ENCODE measurements at places on chromosomes 6 and 20. TPM values are rescaled to one million over a fixed set of nuclear protein-coding genes. Genes with fewer than 3 reads are reported as not detected.

The DEF6 gene
- 125 TPM for total RNA-seq

The PKHD1 gene
- not detected for total RNA-seq

The RAD21L1 gene
- total RNA-seq, result not detected

The TFAP2C gene
- not detected for total RNA-seq

The ZFP57 gene
- total RNA-seq, result 2.7 TPM

The CFB gene
- 0.21 TPM for total RNA-seq

The MAP3K5 gene
- total RNA-seq, result 13.4 TPM

The C20orf141 gene
- not detected for total RNA-seq

The EPPIN gene
- not detected for total RNA-seq

The MCHR2 gene
- not detected for total RNA-seq

The CRISP3 gene
- total RNA-seq, result not detected

The GGTLC1 gene
- total RNA-seq, result not detected

The PSORS1C2 gene
- total RNA-seq, result not detected

The TUBB2B gene
- total RNA-seq, result 0.20 TPM

The BAG2 gene
- total RNA-seq, result 13.1 TPM

The MDFI gene
- total RNA-seq, result not detected

The CASP8AP2 gene
- 40.2 TPM for total RNA-seq

The LAMA4 gene
- total RNA-seq, result not detected

The SNAP91 gene
- not detected for total RNA-seq

The SCRT2 gene
- total RNA-seq, result not detected

The SLC22A2 gene
- not detected for total RNA-seq

The ZNF391 gene
- total RNA-seq, result 0.44 TPM

The ELOVL4 gene
- 2.1 TPM for total RNA-seq

The RBCK1 gene
- total RNA-seq, result 132 TPM

The TDRD6 gene
- not detected for total RNA-seq

The LY6G6D gene
- total RNA-seq, result not detected

The CSTF1 gene
- total RNA-seq, result 60.9 TPM

The TBP gene
- 27.8 TPM for total RNA-seq

The RGS19 gene
- 55.9 TPM for total RNA-seq

The RAET1L gene
- total RNA-seq, result not detected

The C6orf58 gene
- 0.16 TPM for total RNA-seq

The OR2H2 gene
- total RNA-seq, result not detected

The CLIC5 gene
- 1.3 TPM for total RNA-seq

The CST3 gene
- 0.61 TPM for total RNA-seq

The COL11A2 gene
- total RNA-seq, result 0.61 TPM

The RWDD2A gene
- 0.98 TPM for total RNA-seq

The SMLR1 gene
- total RNA-seq, result not detected

The SLC44A4 gene
- total RNA-seq, result 0.12 TPM

The SRSF3 gene
- total RNA-seq, result 546 TPM

The COMMD7 gene
- 43.0 TPM for total RNA-seq

The PCMTD2 gene
- total RNA-seq, result 32.2 TPM

All from activated T-helper 1 cell treated with anti-CD3 and anti-CD28 coated beads, Interleukin-12 subunit alpha, Interleukin-12 subunit beta, Interleukin-2, Interleukin-4 antibody, amounts not matched to agents 30 ng/mL and 10 ng/mL and 1 ng/mL, durations not matched to agents 14 hours and 24 hours and 36 hours (primary cell).